Daoy (cell line): ENCODE measurements at places on chromosomes 7 and 10.

- no peak for DNase-seq
Measured at GRCh38 chr7:92423710-92424131, 23.6 kb upstream of the GATAD1 start.

- peak; percentile 93 for DNase-seq
Measured at GRCh38 chr7:151172273-151173141, 5.0 kb upstream of the GBX1 start.

DNA sequence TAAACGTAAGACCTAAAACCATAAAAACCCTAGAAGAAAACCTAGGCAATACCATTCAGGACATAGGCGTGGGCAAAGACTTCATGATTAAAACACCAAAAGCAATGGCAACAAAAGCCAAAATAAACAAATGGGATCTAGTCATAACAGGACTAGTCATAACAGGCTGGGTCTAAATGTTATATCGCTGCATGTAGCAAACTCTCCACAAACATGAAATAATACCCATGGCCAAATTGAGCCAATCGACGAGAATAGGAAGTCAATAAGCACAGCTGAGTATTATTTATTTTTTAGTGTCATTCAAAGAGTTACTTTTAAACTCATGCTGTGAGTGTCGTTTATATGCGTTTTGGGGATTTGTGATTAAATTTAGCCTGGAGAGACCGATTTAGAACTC is 225.1 kb downstream of the TFEC start:
- DNase-seq, result peak; percentile 62

DNA sequence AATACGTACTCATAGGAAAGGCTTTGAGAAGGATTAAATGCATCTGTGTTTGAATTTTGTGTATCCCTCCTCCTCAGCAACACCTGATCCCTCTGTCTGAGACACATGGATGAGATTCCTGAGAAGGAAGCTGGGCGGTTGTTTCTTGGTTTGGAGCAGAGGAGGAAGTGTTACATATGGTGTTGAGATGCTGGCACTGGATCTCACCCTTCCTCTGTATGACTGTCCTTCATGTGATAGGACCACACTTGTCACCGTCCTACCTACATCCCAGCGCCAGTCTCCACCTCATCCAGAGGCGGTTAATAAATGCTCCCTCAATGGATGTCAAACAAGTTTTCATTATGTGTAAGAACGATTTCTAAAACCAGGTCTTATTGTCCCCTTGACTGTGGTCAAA is 49.4 kb upstream of the KLF6 start:
- DNase-seq, result no peak

DNA sequence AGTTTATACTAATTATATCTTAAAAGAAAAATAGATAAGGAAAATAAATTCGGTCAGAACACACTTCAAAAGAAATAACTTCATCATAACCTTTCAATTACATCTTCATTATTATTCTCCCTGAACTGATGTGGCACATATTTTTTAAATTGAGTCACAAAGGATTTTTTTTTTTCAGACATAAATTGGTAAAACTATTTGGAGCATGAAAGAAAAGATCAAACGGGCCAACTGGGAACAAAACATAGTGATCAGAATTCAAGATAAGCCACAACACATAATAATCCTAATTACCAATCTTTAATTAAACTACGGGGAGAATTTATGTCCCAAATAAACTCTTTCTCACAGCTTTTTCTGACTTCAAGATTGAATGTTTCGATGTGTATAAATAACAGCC is 258.2 kb upstream of the MAGI2 start:
- no peak for DNase-seq

DNA sequence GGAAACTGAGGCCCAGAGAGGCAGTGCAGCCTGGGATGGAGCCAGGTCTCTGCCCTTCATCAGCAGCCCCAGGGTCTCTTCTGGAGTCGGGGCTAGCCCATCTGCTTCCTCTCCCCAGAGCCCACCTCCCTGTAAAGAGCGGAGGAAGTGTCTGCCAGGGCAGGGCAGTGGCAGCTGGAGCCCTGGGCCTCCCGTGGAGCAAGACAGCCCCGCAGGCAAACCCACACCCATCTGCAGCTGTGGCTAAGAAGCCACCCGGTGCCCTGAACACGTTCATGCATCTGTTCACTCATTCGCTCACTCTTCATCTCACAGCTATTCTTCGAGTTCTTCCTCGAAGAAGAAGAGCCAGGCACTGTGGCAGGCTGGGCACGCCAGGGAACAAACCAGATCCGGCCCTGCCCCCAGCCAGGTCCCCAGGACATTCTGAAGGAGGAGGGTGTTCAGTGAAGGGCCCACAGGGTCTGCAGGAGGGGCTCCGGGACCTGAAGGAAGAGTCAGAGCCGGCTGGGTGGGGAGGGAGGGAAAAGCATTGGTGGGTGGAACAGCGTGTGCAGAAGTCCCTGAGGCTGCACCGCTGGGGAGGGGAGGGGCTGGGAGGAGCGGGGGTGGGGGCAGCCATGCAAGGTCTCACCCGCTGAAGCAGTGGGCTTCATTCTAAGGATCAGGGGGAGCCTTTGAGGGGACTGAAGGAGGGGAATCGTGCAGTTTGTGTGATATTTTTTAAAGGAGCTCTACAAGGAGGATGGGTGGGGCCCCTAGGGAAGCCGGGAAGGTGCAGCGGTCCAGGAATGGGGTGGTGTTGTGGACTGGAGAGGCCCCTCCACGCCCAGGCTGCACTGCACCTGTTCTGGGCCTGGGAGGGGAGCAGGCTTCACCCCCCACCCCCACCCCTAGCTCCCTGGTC is 99.1 kb downstream of the UNCX start:
- DNase-seq, result no peak

DNA sequence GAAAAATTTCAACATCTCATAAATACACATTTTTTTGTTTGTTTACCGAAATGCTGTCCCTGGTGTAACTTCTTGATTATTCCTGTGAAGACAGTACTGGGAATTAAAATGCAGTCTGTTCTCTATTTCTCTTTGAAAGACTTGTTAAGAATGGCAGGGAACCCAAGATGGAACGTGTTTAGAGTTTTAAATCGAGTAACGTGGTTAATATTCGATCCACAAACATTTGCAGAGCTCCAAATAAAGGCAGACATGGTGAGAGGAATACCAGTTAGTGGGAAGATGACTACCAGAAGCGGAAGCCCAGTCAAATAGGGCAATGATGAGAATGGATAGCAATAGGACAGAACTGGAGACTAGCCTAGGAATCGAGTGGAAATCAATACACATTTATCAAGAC is 6.7 kb downstream of the PON3 start:
- DNase-seq, result no peak

DNA sequence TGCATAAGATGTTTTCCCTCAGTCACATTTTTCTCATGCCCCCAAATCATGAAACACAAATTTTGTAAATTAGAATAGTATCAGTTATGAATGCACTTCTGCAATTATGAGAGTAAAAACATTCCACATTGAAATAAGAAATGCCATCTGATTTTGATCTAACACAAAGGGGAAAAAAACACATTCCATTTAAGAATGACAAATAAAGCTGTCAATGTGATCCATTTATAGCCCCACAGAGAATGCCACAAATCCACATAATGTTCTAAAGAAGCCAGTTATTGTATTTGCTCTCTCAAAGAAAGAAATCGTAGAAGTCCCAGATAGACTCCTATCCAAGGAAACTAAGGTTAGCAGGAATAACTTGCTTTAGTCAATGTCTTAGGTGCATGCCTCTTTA is 48.7 kb upstream of the RHOBTB1 start:
- DNase-seq, result no peak

DNA sequence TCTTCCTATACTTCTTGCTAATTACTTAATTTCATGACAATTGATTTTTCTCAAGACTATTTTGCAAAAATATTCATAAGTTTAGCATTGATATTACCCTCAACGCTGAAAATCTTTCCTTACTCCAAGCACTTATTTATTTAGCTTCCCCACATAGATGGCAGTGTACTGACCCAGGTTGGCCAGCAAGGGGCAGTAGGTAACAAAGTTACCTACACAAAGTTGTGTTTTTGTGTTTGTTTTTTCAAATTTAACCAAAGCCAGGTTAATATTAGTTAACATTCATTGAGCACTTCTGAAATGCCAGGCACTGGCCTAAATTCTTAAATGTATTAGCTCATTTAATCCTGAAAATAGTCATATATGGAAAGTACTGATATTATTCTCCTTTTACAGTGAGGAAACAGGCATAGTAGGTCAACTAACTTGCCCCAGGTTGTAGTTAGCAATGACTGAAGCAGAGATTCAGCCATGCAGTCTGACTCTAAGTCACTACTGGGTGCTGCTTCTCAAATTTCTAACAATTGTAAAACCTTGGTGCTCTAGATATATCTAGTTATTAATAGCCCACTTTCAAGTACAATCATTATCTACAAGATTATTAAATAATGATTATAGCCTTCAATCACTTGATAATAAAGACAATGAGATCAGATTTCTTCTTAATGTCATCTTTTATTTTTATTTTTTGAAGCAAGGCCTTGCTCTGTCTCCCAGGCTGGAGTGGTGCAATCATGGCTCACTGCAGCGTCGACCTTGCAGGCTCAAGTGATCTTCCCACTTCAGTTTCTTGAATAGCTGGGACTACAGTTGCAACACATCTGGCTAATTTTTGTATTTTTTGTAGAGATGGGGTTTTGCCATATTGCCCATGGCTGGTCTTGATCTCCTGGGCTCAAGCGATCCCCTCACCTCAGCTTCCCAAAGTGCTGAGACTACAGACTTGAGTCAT is 5.8 kb upstream of the GGCT start:
- peak; percentile 48 for DNase-seq

DNA sequence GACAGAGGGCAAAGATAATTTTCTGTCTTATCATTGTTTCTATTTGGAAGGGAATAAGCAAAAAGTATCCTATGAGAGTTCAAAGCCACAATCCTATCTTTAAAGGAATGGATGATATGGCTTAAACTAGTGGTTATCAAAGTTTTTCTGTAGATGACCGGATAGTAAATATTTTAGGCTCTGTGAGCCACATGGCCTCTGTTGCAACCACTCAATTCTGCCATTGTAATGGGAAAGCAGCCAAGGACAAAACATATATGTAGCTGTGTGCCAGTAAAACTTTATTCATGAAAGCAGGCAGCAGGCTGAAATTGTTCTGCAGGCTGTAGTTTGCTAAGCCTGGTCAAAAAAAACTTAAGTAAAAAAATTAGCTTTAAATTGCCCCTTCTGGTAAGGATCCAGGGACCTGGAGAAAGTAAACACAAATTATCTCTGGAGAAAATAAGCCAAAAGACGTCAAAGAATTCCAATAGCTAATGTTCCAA is 73.3 kb downstream of the THSD7A start:
- DNase-seq, result no peak

- peak; percentile 60 for DNase-seq
Measured at GRCh38 chr7:2520131-2520760, 672 bp downstream of the LFNG start.
